ENCODE measurements at places on chromosomes 2 and 18.

DNA sequence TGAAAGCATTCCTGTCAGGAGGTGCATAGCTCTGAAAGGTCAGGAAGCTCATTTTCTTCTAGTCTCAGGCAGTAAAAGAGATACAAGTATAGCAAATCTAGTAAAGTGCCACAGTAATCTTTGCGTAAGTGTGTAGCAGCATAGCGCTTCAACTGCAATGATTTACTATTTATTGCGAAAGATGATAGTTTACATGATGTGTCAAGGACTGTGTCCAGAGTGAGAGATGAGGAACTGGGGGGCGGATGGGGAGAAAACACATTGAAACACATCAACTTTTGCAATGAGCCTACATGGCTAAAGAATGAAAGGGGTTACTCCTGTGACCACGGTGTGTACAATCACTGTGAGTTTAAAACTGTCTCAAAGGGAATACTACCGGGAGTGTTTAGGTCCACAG, 644.4 kb downstream of the GALR1 start:
- DNase-seq: no peak

- no peak for DNase-seq
Measured at GRCh38 chr2:29949042-29949441, 27.7 kb upstream of the ALK start.

GRCh38 chr2:68660658-68661057, 17.3 kb downstream of the PROKR1 start:
- no peak for DNase-seq

- DNase-seq: no peak
Measured at GRCh38 chr18:40531051-40531450, 1424.0 kb upstream of the PIK3C3 start.

DNA sequence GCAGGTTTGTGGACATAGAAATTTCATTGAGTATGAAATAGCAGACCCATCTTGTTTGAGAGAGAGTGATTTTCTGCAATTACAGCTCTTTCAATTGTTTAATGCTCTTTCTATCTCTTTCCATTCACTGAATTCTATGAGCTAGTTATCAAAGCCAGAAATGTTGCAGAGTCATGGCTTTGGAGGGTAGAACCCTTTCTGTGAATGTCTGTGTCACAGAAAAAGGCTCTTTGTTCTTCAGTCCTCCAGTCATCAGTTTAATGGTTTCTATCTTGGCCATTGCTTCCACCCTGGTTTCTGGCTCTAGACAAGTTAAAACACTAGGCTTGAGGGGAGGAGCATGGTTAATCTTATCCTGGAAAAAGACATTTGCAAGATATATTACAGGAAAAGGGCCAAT, 655.0 kb downstream of the STK39 start:
- DNase-seq: no peak

GRCh38 chr18:49067071-49067470, 116.3 kb upstream of the SMAD7 start:
- no peak for DNase-seq

- DNase-seq: no peak
Measured at GRCh38 chr2:131023758-131024157, 69.5 kb downstream of the FAM168B start.

Data from activated T-cell treated with anti-CD3 and anti-CD28 coated beads for 48 hours (primary cell).